Mesendoderm (in vitro differentiated cells): ENCODE measurements at places on chromosomes 7 and 10.

GRCh38 chr7:636396-636795, 90.1 kb upstream of the DNAAF5 start:
- DNase-seq, result peak; percentile 31

GRCh38 chr10:52105301-52105700, 208.8 kb upstream of the DKK1 start:
- no peak for DNase-seq

- DNase-seq, result no peak
Measured at GRCh38 chr7:106678795-106679152, 17.8 kb upstream of the CCDC71L start.

GRCh38 chr10:29306688-29307087, 17.8 kb downstream of the LYZL1 start:
- no peak for DNase-seq

DNA sequence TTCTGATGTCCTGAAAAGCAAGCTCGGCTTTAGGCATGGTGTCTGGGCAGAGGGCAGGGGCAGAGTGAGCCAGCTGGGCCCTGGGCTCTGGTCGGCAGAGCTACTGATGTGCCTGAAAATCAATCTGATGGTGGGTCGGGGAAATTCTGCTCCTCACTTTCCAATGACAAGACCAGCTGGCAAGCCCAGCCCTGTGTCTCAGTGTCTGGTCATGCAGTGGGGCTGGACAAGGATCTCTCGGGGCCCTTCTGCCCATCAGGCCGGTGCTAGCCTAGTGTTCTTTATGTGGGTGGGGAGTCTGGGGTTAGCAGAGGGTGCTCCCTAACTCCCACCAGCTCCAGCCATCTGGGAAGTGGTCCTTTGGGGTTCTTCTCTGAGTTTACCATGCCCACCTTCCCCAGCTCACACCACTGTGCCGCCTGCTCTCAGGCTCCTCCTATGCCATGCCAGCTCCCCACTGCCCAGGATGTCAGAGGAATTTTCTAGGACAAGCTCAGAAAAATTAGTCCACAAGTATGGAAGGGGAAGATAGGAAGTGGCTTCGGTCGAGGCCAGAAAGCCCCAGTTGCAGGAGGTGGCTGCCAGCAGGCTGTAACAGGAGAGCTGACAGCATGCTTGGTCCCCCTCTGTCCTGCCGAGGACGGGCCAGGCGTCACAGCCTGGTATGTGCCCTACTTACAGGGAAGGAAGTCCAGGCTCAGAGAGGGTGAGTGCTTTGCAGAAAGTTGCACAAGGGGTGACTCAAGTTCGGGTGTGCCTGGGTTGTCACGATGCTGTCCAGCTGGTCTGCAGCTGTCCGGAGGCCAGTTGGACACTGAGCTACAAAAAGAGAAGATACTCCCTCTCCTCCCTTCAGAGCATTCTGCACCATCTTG, 135.2 kb downstream of the ADCY1 start:
- no peak for DNase-seq

DNA sequence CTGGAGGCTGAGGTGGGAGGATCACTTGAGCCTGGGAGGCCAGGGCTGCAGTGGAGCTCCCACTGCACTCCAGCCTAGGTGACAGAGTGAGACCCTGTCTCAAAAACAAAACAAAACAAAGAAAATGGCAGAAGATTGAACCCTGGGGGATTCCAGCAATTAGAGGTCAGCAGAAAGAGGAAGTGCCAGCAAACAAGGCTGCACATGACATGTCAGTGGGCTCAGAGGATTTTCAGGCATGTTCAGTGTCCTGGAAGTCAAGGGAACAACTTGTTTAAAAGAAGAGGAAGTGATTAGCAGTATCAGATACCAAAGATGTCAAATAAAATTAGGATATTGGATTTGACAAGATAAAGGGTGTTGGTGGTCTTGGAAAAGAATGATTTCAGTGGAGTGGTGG, 32.3 kb downstream of the RAB18 start:
- no peak for DNase-seq

DNA sequence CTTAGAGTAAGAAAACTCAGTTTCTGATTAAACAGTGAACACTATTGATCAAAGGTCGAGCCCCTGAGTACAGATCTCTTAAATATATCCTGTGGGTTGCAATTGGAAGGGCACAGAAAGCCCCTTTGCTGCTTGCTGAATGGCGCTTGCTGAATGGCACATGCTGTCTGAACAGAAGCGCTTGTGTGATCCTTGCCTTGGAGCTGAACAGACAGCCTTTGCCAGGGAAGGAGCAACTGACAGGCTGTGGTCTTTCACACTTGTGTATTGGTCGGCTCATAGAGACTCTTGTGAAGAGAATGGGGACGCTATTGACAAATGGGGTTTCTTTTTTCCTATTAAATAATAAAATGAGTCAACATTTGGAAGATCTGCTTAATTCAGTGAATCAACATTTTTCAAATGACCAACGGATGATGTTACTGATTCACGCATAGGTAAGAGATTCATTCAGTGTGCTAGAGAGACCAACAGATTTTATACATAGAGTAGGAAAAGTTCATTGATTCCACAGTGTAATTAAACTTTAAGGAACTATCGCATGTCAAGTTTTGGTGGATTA, 99.4 kb upstream of the TNS3 start:
- peak; percentile 41 for DNase-seq

- no peak for DNase-seq
Measured at GRCh38 chr10:62613424-62613823, 191.1 kb upstream of the ADO start.

DNA sequence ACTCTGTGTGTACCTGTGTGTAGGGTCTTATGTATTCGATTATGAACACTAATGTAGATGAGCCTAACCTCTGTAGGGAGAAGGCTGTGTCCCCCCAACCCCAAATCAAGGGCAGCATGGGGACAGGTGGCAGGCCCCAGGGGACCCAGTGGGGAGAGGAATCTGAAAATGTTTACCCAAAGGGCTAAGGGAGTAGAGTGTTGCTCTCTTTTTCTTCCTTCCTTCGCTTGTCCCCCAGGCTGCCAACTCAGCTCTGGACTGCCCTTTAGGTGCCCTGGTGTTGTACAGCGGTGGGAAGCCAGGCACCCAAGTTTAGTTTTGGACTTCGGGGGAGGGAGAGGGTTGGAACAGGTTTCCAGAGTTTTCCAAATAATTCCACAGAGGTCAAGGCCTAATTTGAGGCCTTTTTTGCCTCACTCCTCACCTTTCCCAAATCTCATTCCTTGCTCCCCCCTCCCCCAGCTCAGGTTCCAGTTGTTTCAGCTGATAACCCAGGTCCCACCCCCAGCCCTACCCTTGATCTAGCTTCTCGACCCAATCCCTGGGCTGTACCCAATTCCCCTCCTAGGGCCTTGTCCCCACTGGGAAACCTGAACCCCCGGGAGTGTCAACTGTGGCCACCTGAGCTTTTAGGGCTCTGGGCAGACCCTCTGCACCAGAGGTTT, 9.1 kb upstream of the PAX2 start:
- no peak for DNase-seq

DNA sequence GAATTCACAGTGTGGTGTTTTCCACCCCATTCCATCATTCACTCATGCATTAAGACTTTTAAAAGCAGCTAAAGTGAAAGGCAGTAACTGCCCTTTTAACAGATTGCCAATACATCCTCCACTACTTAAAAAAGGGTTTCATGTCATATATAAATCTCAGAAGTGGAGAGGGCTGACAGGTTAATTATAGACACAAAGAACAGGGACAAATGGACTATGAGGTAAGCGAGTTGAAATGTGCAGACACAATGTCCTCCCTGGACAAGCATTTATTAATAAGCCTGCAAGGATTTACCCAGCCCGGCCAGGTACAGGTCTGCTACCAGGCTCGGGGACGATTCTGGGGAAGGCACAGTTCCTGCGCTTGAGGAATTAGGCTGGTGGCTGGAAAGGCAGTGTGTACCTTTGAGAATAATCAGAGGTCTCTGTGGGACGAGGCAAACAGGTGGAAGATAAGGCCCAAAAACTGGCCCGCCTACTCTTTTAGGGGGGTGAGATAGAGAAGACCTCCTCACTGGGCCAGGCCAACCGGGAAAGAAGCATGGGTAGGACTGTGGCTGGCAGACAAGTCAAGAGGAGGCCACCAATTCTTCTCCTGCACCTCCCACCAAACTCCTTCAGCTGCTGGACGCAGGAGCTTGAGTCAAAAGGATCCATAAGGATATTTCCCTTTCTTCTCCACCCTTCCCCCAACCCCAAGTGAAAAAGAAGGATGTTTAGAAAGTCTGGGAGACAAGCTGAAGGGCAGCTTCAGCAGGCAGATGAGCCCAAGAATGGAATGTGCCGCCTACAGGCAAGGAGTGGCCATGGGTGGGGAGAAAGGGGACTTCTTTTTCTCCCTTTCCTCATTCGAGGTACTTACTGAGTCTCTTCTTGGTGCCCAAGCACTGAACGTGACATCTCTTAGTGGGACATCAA, 1.5 kb downstream of the PDLIM1 start:
- DNase-seq, result peak; percentile 90

DNA sequence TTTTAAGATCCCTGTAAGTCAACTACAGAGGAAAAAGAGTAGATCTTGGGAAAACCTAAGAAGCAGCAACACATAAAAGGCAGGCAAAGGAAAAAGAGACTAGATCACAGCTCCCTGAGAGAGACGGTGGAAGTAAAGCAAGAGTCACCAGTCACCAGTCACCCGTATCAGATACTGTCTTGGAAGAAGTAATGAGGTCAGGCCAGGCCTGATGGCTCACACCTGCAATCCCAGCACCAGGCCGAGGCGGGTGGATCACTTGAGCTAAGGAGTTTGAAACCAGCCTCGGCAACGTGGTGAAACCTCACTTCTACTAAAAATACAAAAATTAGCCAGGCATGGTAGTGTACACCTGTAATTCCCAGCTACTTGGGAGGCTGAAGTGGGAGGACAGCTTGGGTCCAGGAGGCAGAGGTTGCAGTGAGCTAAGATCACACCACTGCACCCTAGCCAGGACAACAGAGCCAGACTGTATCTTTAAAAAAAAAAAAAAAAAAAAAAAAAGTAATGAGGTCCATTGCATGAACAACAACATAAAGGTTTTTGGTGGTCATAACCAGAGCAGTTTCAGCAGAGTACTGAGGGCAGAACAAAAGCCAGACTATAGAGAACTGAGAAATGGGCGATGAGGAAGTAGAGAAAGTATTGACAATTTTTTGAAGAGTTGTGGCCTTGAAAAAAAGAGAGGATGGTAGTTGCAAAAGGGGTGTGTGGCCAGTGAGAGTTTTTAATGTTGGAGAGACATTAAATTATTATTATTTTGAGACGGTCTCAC, 16.9 kb downstream of the ZNF713 start:
- DNase-seq, result no peak

DNA sequence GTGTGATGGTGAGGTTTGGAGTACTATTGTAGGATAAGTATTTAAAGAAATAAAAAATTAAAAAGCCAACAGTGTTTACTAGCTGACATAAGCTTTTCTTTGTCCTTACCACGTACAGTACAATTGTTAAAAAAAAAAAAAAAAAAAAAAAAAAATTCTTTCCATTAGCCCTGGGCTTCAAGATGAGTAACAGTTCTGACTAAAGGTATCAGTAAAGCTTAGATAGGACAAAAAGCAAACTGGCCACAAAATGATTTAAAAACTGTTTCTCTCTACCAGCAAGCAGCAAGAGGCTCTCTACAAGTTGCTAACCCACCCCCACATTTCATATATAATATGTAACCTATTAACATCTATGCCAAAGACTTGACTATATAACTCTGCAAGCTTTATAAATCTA, 17.5 kb downstream of the HYCC1 start:
- DNase-seq, result no peak

GRCh38 chr7:101308245-101309085, 13.1 kb downstream of the IFT22 start:
- peak; percentile 93 for DNase-seq

DNA sequence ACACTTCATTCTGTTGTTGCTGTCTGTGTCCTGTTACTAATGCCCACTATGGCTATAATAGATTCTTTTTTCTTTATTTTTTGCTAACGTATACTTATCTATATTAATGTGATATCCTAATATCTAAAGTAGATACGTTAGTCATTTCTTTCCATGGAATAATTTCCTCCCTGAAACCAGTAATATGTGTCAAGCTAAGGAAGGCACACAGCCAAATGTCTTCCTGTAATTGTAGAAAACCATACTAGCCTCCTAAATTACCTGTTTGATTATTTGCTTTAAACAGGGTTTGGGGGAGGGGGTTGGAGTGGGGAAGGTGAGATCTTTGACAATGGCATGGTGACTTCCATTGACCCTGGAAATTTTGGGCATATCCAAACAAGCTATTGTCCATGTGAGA, 56.4 kb downstream of the THNSL1 start:
- no peak for DNase-seq

GRCh38 chr7:93836116-93836515, 54.4 kb downstream of the TFPI2 start:
- DNase-seq, result no peak

DNA sequence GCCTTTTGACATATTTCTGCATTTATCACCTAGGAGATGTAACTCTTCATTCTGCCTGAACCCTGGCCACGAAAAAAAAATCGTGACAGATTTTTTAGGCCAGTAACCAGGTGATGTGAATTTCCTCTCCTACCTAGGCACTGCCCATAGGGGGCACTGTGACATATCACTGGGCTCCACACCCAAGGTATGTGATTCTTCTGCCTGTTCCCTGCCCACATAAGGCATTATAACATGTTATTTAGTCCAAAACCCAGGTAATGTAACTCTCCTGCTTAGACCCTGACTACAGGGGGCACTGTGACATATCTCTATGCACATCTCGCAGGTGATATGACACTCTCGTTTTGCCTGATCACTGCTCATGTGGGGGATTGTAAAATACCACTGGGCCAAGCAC, 29.5 kb upstream of the ZNF107 start:
- DNase-seq, result no peak

DNA sequence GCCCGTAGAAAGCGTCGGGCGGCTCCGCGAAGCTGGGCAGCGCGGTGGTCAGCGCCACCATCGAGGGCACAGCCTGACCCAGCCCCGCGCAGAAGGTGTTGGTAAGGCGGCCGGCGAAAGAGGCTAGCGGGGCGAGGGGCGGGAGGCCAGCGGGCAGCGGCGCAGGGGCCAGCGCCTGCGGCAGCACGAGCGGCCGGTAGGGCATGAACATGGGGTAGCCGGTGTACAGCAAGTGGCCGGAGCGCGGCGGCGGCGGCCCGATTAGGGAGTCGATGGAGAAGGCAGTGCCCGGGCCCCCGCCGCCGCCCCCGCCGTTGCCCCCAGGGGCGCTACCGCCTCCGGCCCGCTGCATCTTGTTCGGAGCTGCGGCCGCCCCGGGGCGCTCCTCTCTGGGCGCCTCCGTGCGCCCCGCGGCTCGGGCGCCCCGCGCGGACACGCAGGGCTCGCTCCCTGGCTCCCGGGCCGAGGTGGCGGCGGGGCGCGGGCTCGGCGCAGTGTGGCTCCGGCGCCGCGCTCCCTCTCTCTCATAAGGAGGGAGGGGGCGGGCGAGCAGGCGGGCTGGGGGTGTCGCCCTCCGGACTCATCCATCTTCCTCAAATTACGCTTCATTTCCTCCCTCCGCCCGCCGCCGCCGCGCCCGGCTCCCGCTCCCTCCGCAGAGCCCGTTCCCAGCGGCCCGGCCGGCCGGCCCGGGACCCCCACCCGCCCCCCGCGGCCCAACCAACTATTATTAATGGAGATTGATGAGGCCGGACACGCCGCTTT, at the start of gene GBX1:
Gene GBX1, minus strand, starts transcription at position 498 of the 765 bp plus-strand sequence. Its CDS starts 146 bp downstream, at position 352.
- no peak for DNase-seq

GRCh38 chr7:92534572-92534971, 6.0 kb downstream of the RBM48 start:
- no peak for DNase-seq
